ENCODE measurements at places on chromosomes 6 and 20. TPM values are rescaled to one million over a fixed set of nuclear protein-coding genes. Genes with fewer than 3 reads are reported as not detected.

CYP24A1 gene
- 1.2 TPM for total RNA-seq

DNA sequence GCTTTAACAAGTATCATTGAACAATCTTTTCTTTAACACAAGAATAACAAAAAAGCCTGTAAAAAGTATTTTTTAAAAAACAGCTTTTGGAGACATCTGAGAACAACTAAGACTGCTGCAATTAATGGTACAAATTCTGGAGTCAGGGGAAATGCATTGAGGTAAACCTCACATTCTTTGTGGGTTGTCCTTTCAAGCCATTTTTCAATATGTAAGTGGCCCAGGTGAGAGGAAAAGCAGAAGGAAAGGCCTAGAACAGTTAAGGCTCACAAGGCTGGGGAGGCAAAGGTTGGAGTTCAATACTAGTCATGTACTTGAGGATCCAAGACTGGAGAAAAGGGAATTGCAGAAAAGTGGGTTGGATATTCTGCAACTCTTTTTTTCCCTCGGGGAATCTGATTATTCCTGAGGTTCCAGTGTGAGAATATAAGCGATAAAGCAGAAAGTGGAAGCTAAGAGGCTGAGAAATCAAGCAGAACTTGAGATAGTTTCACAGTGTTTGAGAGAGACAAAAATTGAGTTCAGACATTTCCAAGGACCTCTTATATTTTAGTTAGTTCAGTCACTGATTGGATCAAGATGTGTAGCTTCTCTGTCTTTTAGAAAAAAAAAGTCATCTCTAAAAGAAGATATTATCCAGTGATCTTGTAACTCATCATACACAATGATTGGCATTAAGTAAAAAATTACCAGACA is 25.0 kb upstream of the TXLNB start:
- DNase-seq = no peak

GRCh38 chr6:103617642-103618041 is 1242.1 kb downstream of the HACE1 start:
- no peak for DNase-seq

DNA sequence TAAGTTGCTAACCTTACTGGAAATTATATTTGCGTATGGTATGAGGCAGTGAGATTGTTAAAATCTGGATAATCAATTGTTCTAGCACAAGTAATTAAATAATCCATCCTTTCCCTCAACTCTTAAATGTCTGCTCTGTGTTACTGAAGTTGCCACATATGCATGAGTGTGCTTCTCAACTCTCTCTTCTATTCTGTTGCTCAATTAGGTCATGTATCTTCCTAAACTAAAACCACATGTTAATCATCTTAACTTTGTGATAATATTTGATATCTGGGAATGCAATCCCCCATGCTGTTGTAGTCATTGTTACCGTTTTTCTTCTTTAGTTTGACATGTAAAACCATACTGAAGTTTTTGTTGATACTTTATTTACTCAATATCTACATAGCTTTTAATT is 63.5 kb upstream of the STMND1 start:
- DNase-seq = no peak

DNA sequence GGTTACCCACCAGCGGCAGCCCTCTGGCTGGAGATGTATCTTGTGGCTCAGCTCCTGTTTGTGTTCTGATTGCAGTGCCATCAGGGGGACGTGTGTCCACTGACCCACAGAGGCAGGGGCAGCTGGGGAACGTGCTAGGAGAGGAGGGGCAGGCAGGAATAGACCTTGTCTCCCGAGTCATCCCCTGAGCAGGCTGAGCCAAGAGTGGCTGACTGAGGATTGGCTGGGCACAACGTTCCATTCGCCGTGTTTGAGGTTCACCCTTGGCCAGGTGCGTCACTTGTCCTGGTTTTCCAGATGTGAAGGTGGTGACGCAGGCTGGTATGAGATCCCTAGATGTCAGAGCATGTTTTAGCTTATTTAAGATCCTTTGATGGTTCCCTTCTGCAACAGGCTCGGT is 57.7 kb downstream of the ADNP start:
- no peak for DNase-seq

DNA sequence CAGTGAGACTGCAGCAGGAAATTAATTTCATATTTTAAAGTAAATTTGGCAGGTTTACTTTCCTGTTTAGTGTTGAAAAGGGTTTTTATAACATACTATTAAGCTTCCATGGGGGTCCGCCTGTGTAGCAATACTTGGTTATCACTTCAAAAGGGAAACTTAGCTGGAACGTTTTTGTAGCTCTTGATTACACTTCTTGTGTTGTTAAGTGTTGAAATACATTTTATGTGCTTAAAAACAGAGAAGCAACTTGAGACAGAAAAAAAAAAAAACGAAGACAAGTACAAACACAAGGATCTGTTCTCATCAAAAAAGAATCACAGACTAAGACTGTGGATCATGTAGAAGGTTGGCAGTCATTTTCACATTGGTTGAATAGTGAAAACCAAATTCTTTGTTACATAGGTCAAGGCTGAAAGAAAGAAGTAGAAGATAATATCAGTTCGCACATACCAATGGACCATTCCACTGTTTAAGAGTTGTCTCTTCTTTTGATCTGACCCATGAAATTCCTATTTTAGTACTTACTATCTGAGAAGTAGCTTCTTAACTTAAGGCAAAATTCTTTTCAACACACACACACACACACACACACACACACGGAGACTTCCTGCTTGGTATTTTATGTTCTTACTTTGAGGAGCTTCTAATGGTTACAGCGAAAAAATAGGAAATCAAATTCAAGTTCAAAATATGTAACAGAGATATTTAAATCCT is 113.9 kb upstream of the SLC35B3 start:
- peak; percentile 44 for DNase-seq

DNA sequence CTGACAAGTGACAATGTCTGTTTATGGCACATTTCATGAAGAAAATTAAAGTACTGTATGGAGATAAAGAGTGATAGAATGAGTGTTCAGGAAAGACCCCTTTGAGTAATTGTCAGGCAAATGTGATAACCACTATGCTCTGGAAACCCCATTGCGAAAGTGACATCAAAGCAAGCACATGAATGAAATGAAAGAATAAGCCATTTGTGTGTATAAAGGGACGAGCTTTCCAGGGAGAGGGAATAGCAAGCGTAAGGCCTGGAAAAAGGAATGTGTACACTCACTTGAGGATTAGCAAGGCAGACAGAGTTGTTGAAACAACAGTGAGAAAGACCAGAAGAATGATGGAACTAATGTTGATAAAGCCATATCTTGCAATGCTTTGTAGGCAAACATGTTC is 490.0 kb downstream of the GRIK2 start:
- DNase-seq = no peak
